ENCODE measurements at places on chromosomes 1 and 21.

DNA sequence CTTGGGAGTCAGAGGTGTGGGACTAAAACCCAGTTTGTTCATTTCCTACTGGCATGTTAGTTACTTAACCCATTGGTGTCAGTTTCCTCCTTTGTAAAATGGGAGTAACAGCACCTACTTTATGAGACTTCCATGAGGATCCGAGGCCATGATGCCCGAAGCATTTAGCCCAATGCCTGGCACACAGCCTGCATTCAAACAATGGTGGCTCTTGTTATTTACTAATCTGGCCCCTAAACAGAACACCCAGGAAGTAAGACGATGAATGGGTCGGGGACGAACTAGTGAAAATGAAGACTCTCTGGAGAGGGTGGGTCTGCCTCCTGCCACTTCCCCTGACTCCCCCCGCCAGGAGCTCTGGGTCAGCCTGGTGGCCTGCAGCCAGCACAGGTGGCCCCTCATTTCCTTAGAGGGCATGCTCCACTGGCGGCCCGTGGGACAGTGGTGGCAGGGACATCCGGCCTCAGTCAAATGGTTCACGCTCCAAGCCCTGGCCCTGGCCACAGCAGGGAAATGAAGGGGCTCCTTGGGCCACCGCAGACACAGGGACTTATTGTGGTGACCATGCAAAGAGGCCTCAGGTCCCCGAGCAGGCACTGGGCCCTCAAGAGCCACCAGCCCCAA, 9.5 kb upstream of the TAS1R2 start:
- DNase-seq, result no peak

DNA sequence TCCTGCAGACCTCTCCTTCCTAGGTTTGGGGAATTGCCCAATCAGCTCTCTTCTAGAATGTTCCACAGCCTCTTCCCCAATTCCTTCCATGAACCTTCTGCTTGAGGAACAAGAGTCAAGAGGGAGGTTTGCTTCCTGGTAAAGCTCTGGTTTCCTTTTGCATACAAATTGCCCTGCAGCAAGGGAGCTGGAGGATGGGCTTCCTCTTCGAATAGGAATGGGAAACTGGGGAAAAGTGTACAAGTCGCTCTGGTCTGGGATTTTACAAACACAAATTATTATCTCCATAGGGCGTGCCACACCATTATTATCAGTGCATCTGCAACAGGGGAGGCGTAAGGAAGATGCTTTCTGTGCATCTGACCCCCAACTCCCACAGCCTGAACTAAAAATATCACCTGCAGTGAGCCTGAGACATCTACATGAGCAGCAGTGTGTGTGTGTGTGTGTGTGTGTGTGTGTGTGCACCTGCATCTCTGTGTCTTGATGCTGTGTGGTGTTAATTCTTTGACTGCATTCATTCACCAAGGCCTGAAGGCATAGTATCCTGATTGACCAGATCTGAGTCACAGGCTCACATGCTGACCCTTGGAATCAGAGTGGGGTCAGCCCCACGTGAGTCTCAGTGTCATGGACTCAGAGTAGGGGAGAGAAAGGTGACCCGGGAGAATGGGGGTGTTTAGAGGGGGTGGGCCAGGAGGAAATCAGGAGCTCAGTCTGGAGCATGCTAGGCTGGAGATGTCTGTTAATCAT, 272.9 kb downstream of the KAZN start:
- DNase-seq, result no peak

- no peak for DNase-seq
These were observed 51.6 kb downstream of the DSCAM start for GRCh38 chr21:40795313-40795712.

GRCh38 chr1:99266726-99267125, 2.4 kb downstream of the PLPPR4 start:
- DNase-seq, result no peak

DNA sequence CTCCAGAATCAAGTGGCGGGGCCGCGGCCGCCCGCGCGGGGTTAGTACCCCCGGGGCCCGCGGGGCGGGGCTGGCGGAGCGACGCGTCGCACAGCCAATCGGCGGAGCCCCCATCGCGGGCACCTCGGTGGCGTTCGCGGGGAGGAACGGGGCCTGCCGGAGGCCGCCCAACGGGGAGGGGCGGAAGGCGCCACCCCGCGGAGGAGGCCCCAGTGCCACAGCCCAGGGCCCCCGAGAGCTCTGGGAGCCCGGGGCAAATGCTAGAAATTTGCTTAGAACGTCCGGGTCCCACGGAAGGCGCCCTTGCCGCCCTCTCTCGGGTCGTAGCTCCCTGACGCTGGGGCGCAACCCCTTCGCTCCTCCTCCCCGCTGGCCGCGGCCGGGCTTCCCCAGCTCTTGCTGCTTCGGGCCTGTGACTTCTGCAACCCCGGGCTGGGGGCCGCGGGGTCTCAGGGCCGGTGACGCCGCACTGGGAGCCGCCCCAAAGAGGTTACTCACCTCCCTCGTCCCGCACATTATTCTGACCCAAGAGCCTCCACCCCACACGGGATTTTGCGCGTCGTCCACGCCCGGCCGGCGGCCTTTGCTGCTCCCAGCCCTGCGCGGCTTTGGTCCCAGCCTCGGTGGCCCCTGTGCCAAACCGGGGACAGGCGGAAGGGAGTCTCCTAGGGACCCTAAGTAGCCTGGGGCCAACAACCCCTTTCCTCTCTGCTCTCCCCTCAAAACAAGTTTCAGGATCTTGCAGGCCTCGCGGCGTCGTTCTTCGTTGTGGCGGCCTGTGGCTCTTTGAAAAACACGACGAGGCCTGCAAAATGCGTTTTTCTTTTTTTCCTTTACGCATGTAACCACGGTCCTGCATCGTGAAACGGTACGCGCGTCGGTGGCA, at the start of gene RUNX3:
RUNX3 (minus strand) TSS at position 17 of the 886 bp plus-strand sequence. CDS start 408 bp downstream, outside the sequence.
- DNase-seq, result peak; percentile 87

GRCh38 chr1:209059376-209059775, 524.1 kb upstream of the CAMK1G start:
- DNase-seq, result no peak

DNA sequence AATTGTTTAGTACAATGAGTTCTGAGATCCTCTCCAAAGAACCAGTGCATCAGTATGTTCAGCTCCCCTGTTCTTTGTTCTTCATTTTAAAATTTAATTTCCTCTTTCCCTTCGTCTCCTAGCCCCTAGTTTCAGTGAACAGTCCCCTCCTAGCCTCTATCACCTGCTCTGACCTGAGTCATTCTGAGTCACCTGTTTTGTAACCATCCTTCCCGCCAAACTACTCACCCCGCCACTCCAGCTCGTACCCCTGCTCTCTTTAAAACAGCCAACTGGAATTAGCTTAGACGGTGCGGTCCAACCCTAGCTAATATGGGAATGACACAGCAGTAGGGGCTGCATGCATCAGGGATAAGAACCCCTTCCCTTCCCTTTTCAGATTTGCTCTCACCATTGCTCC, 16.8 kb upstream of the ERVH48-1 start:
- no peak for DNase-seq

DNA sequence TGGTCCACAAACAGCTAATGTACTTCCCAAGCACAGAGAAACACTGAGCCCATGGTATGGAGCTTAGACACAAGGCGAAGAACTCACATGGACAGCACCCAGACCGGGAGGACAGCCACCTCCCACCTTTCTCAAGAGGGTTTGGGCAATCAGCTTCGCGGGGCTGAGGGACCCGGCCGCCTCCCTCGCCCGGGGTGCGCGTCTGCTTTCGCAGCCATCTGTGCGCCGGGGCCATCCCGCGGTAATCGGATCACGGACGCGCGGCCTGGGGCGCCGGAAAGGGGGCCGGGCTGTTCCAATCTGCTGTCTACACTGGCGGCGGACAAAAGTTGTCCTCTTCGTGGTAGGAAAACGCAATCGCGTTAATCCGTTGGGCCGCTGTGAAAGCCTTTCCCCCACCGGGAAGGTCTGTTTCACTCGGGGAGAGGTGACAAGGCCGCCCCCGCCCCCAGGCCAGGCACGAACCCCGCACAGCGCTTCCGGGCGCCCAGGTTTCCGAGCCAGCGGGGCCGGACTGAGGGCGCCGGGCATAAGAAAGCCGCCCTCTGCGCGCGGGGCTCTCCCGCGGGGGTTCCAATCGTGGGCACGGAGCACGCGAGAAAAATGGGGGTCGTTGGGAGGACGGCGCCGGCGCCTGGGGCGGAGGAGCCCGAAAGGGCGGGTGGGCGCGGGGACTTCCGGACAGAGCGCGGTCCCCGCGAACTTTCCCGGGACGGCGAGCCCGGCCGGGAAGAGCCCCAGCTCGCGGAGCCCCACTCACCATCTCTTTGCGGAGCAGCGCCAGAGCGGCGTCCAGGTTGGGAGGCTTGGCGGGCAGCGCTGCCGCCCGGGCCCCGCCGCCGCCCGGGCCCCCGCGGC, 664 bp downstream of the FAM89A start:
- DNase-seq, result no peak

- DNase-seq, result no peak
These were observed 2.2 kb downstream of the TLR5 start for GRCh38 chr1:223140611-223141405.

GRCh38 chr1:209594440-209594839, 10.9 kb downstream of the CAMK1G start:
- no peak for DNase-seq

Measured in stimulated activated CD8-positive, alpha-beta memory T cell treated with anti-CD3 and anti-CD28 coated beads, Interleukin-12 subunit alpha, Interleukin-12 subunit beta, amount 100 ng/mL, for 1 hour (primary cell).